Activated CD4-positive, alpha-beta T cell treated with anti-CD3 and anti-CD28 coated beads, Interleukin-2, amount 50 U/mL, for 4 hours (primary cell): ENCODE measurements at places on chromosomes 2 and 18.

DNA sequence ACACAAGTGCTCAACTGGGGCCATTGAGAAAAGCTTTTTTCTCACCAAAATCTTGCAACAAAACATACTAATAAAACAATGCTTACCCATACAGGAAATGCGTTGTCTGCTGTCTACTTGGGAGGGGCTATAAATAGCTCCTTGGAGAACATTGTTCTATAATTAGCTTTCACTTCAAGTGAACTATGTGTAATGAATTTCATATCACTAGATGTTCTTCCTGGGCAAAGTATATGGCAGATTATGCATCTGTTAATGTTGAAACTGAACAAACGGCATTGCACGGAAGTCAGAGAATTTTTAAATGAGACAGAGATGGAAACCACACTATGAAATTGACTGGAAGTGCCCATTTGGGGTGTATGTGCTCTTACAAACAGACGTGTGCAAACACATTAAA lies 6.4 kb upstream of the NPAS2 start:
- no peak for DNase-seq

- no peak for DNase-seq
These were observed 131.2 kb downstream of the WDSUB1 start for GRCh38 chr2:159155320-159155719.

DNA sequence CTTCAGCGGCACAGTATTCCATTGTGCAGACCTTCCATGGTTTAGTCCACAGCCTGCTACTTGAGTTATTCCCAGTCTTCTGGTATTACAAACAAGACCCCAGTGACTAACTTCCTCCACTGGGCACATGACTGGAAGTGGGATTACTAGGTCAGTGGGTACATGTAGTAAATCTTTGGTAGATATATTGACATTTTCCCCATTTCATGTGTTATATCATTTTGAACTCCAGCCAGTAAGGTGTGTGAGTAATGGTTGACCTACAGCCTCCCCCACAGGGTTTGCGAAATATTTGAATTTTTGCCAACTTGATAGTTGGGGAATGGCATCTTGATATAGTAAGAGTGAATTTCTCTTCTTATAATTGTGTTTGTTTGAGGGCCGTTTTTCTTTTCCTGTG lies 58.8 kb downstream of the RNF144A start:
- no peak for DNase-seq

DNA sequence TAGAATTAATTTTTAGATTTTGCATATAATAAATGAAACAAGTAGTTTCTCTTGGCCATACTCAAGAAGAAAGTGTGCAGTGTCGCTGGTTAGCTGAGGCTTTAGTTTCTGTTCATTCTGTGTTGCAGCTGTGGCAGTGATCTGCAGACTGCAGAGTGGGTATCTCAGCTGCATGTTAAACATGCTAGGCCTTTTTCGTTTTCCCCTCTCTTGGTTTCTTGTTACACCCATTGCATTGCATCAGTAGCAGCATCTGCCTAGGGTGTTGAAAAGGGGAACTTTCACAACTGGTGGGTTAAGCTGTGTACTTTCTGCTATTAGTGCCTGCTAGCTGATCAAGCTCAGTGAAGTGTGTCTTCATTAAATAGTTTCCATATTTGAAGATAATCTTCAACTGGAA lies 51.3 kb downstream of the ACSL3 start:
- no peak for DNase-seq

GRCh38 chr2:197813093-197813787 lies 8.8 kb downstream of the PLCL1 start:
- no peak for DNase-seq

DNA sequence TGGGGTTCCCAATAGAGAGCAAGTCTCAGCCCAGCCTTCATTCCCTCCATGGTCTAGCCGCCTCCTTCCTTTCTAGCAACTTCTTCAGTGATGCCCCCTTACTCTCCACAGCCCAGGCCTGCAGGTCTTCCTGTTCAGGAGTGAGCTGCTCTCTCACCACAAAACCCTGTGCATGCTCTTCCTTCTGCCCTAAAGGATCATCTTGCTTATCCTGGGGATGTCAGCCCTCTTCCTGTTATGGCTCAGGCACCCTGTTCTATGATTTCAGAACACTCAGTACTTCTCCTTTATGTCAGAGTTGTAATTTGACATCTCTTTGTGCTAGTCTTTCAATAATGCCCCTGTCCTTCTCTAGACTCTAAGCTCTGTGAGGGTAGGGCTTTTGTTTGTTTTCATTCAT lies 19.4 kb downstream of the TMEM178A start:
- no peak for DNase-seq

DNA sequence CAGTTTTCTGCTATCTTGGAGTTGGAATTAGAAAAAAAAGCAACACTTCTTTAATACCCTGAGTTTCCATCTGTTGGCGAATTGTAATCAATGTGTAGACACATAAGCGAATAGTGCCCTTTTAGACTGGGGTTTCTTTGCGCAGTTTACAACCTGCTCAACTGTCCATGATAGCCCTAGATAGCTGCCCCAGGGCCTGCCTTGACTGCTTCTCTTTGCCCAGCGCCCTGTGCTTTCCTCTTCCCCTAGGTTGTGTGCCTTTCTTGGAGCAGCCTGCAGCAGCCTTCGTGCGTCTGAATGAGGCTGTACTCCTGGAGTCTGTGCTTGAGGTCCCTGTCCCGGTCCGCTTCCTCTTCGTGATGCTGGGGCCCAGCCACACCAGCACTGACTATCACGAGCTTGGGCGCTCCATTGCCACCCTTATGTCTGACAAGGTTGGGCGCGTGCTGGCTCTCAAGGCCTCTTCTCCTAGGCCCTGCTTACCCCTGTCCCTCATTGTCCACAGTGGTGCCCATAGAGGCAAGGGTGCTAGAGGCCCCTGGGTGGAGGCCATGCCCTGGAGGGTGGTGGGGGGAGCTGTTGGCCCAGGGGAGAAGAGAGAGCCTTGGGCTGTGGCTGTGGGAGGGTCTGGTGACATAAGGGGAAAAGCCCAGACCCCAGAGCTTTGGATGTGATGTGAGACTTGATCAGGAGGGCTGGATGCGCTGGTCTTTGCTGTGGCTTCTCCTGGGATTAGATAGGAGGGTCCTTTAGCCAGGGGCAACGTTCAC lies 6.9 kb downstream of the SLC4A3 start:
- no peak for DNase-seq

DNA sequence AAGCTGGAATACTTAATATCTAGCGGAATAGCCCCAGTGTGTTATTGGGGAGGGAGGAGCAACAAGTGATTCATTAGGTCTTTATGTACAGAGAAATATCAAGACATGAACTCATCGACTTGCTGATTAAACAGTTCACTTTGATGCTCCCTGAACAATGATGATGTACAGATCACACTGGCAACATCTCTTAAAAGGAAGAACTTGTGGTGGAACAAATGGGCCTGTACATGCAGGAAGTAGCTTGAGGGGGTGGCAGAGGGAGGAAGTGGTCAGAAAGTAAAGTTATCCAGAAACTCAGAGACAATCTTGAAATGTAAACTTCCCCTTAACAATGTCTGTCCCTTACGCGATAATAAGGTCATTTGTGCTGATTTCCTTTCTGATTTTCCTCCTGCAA lies 90.5 kb downstream of the NXPH2 start:
- DNase-seq: no peak

- no peak for DNase-seq
These were observed 230.7 kb downstream of the MYO3B start for GRCh38 chr2:170408461-170409163.

DNA sequence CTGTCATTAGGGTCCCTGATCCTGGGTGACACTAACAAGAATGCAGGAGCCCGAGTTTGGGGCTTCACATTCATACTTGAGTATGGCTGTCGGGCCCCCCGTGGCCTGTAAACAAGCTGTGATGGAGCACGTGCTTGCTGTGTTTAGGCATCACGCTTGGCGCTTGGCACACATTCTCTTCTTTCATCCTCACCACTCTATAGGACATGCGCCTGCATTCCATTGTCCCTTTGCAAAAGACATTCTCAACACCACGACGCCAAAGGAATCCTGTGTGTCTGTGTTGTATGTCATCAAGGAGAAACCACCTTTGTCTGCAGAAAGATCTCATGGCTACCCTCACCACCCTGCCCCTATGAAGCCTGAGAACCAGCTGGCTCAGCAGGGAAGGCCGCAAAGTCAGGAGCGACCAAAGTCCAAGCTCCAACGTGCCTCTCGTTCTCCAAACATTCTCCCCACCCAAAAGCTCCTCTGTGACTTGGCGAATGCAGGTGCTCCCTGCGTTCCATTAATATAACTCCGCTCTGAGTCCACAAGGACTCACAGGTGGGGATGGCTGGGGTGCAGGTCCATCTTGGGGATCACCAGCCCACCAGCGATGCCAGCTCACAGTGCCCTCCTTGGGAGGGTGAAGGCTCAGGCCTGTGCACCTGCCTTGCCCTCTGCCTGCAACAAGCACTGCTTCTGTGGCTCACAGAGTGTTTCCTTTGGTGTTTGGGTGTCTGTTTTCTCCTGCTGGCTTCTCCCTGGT lies 6.2 kb upstream of the PER2 start:
- no peak for DNase-seq

DNA sequence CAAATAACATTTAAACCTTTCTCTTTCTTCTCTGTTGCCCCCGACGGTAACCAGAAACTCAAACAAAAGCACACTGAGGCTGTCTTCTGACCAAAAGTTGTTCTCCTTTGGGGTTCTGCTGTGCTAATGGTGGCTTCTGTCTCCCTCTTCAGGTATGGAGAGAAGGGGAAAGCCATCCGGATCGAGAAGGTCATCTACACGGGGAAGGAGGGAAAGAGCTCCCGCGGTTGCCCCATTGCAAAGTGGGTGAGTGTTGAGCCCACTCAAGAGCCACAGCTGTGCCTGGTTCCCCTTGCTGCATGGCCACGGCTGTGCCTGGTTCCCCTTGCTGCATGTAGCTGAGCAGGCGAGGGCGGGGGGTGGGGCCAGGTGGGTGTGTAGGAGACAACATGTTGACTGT lies 67.4 kb downstream of the BOLA3 start:
- no peak for DNase-seq

DNA sequence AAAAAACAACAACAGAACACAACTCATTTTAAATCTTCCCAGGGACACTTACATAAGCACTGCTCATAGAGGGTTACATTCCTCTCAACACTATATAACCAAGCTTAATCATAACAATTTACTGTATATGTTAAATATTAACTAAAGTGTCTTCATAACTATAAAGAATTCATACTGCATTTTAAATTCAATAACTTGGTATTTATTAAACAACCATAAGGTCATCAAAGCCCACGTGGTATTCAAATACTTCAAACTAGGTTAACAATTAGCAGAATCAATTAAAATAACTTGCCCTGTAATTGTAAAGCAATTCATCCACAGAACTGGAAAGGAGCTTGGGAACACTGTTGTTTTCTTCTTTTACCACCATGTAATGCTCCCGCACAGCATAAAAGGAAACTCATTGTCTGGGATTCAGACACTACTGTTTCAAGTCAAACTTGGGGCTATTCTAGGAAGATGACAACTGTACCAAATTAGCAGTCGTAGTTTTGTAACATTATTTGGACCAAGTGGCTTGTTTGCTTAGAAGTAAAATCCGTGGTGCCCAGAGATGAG lies 10.4 kb downstream of the GAREM1 start:
- DNase-seq: no peak

DNA sequence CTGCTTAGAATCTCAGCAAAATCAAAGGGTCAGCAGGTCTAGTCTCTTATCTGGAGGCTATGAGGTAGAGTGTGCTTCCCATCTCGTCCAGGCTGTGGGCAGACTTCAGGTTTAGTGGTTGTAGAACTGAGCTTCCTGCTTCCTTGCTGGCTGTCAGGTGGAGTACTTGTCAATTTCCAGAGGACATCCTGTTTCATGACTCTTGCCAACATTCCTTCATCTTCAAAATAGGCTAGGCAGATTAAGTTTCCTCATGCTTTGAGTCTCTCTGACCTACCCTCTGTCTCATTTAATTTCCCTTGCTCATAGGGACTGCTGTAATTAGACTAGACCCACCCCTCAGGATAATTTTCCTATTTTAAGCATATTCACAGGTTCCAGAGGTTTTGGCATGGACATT lies 562.6 kb downstream of the SPAG16 start:
- DNase-seq: no peak

GRCh38 chr18:45837283-45838070 lies 12.0 kb downstream of the SIGLEC15 start:
- DNase-seq: no peak

DNA sequence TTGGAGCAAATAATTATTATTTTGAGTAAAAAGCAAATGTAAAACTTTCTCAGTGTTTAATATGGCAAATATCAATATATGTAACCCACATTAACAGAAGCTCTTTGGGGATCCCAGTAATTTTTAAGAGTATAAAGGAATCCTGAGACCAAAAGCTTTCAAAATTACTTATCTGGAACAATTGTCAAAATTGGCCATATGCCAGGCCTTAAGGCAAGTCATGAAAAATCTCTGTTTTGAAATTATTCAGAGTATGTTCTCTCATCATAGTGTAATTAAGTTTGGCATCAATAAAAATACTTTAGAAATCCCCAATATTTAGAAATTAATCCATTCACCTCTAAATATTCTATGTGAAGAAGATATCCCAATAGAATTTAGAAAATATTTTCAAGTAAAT lies 225.3 kb upstream of the ARL4C start:
- DNase-seq: no peak

DNA sequence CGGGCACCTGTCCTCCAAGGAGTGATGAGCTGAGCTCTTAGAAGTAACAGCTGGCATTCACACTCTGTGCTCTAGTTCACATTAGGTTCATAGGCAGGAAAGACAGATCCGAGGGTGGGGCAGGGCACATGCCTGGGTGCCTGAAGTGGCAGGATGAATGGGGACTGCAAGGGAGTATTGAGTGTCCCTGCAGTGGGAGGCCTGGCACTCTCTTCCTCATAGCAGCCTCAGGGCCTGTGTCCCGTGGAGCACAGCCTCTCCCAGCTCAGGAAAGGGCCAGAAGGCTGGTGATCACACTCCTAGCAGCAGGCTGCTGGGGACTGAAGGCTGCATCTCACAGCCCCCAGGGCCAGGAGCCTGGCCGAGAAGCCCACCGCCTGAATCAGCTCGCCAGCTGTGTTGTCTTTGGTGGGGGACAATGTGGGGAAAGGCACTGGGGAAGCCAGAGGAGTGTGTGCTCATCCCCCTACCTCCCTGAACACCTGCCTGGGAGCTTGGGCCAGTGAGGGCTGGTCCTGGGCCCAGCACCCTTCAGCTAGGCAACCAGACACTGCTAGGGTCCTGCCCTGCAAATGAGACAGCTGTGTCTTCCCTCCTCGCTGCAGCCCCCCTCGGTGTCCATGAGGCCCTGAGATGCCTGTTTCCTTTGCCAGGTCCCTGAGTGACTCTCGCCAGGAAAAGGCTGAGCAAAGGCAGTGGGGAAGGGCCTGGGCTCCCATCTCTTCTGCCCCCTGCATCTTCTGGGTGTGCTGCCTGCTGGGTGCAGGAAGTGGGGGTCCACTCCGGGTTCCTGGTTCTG lies 48.2 kb upstream of the HS6ST1 start:
- DNase-seq: no peak

DNA sequence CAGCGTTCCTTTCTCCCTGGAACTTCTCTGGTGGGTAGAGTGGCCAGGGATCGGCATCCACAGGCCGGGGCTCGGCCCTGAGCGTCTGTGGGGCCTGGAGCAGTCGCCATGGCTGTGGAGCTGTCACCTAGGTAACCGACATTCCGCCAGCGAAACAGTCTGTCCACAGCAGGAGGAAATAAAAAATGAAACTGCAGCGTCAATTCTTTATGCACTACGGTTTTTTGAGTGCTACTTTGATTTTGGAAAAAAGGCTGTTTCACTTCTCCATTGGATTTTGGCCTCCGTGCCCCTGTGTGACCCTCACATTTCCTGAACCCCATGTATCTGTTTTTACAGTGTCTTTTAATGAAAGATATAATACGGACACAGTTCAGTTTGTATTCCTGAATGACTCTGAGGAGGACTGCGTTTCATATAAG lies 163.4 kb downstream of the LDLRAD4 start:
- DNase-seq: no peak
